ENCODE measurements at places on chromosomes 1 and 21.
A peak's percentile ranks its signal among the peaks of the same experiment; 100 is the strongest.

GRCh38 chr1:22208268-22208972 lies 65.5 kb upstream of the WNT4 start:
- no peak for DNase-seq

- no peak for DNase-seq
Measured at GRCh38 chr1:212341090-212341489, 55.9 kb downstream of the PPP2R5A start.

- DNase-seq: no peak
Measured at GRCh38 chr1:192589813-192590212, 14.2 kb downstream of the RGS1 start.

DNA sequence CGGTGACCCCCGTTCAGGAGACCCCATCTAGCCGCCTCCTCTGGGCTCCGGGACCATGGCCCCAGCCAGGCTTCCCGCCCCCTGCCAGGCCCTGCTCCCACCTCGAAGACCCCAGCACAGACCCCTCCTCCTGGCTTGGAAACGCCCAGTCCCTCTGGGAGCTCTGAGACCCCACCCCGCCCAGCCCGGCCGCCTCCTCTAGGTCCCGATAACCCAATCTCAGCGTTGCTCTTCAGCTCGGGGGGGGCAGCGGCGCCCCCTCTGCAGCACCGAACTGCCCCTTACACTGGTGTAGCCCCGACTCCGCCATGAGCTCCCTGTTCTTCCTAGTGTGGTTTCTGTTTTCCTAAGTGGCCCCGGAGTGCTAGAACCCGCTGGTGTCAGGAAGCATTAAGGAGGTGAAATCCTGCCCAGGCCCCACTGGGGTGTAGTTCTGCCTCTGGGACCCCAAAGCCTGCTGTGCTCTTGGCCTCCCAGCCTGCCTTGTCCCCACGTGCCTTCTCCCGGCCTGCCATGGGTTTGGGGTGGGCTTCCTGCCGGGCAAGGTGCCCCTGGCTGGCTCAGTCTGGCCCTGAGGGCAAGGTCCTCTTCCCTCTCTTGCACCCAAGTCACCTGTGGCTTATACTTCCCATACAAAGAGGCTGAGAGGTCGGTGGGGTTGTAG lies 10.7 kb upstream of the MMEL1 start:
- no peak for DNase-seq

GRCh38 chr1:32848354-32849063 lies 22.2 kb downstream of the FNDC5 start:
- no peak for DNase-seq

- peak; percentile 47 for DNase-seq
Measured at GRCh38 chr1:167533851-167534300, 15.5 kb upstream of the CD247 start.

GRCh38 chr1:203751051-203751450 lies 13.9 kb upstream of the LAX1 start:
- DNase-seq: no peak

- no peak for DNase-seq
Measured at GRCh38 chr1:55990007-55990406, 589.4 kb downstream of the PLPP3 start.

- no peak for DNase-seq
Measured at GRCh38 chr1:184027826-184028695, 9.5 kb downstream of the COLGALT2 start.

- no peak for DNase-seq
Measured at GRCh38 chr1:28139025-28139712, 37.3 kb downstream of the PTAFR start.

DNA sequence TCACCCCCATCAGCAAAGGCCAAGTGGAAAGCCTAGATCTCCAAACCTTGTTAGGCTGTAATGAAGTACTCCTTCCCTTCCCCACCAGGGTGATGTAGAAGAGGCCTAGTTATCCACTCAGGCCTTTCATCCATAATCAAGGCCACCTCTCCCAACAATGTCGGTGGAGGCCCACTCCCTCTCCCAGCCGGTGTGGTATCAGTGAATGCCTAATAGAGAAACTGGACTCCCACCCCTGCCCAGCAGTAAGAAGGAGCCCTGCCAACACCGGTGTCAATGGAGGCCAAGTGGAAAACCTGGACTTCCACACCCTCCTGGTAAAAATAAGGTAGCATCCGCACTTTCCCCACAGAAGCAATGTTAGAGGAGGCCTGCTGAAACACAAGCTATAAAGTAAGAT lies 23.9 kb downstream of the NDUFS5 start:
- no peak for DNase-seq

DNA sequence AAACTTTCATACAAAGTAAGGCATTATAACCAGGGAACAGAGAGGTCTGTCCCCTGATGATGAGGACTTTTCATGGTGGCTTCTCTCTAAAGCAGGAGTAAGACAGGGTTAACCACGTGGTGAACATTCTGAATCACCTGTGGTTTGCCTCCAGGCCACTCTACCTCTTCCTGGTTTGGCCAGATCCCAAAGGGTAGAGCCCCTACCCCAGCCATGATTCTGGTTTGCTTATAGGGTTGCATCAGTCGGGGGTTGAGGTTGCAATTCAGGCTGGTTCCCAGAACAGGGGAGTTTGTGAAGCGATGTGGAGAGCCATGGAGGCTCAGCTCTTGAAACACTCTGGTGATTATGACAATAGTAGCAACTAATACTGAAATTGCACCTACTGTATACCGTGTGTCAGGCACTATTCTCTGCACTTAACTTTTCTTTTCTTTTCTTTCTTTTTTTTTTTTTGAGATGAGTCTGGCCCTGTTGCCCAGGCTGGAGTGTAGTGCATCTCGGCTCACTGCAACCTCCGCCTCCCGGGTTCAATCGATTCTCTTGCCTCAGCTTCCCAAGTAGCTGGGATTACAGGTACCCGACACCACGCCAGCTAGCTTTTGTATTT lies 8.3 kb downstream of the CNR2 start:
- DNase-seq: peak; percentile 20

DNA sequence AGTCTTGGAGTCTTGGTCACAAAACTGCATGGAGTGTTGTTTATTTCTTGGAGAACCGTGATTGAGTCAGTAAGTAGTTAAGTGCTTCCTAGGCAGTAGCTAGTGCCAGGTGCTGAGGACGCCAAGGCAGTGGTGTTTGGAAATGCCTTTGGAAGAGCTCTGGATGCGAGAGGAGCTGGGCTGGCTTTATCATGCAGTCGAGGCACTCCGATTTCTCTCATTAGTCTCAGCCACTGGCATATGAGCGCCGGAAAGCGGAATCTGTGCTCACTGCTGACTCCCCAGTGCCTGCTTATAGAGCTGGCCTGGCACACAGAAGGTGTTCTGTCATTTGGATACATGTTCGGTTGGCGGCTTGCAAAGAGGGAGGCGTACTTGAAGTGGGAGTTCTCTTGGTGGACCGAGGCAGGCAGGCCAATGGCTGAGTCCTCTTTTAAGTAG lies 3.6 kb downstream of the TENT5C start:
- no peak for DNase-seq

- DNase-seq: no peak
Measured at GRCh38 chr1:184388971-184389370, 2.1 kb downstream of the C1orf21 start.

DNA sequence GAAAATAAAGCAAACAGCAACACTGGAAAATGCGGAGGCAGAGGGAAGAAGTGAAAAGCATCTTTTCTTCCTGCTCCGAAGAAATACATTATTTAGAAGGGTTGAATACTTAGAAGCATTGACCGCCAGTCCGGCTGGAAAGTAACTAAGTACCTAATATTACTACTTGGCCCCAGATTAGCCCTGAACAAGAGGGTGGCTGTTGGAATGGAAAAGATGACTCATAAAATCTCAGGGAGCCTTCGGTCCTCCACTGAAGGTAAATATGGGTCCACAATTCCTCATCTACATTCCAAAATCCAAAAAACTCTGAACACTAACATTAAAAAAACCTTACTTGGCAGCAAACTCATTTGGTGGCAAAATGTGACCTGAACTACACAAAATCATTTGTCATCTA lies 40.1 kb downstream of the BCAR3 start:
- DNase-seq: no peak

DNA sequence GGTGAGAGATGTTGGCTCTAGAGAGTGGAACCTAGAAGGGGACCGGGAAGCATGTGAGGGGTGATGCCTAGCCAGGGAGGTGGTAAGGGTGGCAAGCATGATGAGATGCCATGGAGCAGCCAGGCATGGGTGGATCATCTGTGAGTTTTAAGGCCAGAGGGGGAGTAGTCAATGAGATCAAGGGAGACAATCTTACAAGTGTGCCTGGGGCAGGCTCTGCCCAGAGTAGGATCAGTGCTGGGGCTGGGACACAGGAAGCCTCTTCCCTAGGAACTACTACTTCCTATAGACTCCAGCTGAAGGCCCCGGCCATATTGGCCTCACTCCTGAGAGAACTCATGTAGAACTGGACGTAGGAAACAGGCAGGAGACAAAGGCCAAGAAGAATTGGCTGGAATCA lies 192.4 kb upstream of the CSF3R start:
- no peak for DNase-seq

- DNase-seq: no peak
Measured at GRCh38 chr1:109167001-109167506, 46.7 kb upstream of the SARS1 start.

DNA sequence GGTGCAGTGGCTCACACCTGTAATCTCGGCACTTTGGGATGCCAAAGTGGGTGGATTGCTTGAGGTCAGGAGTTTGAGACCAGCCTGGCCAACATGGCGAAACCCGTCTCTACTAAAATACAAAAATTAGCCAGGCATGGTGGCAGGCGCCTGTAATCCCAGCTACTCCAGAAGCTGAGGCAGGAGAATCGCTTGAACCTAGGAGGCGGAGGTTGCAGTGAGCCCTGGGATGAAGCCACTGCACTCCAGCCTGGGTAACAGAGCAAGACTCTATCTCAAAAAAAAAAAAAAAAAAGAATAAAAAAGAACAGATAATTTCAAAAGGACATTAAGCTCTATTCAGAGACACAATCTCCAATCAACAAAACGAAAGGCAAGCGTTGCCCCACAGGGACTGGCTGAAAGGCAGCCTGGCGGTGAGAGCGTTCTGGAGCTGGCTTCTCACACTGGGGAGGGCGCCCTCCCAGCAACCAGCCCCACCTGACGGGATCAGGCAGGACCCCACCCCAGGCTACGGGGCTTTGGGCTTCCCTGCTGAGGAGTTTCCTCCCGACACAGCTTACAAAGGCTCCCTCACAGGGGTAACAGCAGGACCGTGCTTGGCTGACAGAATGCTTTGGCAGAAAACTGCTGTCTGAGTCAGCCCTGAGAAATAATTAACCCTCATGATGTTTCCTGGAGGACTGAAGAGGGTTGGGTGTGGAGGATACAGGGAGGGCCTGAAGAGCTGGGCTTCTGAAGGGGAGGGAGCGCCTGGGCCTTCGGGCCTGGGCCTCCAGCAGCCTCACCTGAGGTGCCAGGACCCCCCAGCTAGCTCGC lies 31.1 kb upstream of the SRP9 start:
- DNase-seq: no peak

GRCh38 chr1:244545511-244545910 lies 84.4 kb downstream of the CATSPERE start:
- no peak for DNase-seq

GRCh38 chr1:42956739-42957138 lies 1.9 kb downstream of the SLC2A1 start:
- DNase-seq: no peak

GRCh38 chr1:235455097-235455496 lies 49.2 kb downstream of the B3GALNT2 start:
- no peak for DNase-seq

DNA sequence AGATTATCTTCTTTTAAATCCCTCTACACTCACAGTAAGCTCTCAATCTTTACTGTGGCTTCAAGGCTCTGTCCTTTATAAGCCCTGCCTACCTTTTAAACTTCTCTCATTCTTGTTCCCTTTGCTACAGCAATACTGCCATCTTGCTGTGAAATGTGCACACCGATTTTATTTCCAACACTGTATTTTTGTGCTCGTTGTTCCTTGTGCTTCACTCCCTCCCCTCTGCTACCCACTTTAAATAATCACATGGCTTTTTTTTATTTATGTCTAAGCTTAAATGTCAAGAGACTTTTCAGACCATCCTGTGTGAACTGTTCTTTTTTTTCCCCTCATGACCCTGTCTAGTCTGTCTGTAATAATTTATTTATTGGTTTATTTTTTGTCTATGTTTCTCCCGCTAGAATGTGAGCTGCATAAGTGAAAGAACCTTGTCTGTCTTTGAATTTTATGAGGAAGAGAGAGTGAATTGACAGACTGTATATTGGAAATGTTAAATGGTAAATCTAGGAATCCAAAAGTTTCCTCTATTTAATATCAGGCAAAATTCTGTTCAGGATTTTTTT lies 45.7 kb downstream of the ABCD3 start:
- DNase-seq: no peak

- no peak for DNase-seq
Measured at GRCh38 chr21:45747233-45747766, 103.8 kb downstream of the PCBP3 start.

DNA sequence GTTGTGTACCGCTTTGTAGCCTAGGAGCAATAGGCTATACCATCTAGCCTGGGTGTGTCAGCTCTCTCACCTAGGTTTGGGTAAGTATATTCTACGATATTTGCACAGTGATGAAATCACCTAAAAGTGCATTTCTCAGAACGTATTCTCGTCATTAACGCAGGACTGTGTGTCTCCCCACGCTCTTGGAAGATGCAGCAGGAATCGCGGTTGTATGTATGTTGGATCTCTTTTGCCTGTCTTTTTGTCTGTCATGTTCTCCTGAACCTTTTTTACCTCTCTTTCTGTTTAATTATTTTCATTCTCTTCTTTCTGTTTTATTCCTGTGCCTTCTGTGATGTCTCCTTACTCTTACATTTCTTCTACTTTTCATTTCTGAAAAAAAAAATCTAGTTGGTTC lies 140.5 kb upstream of the COL6A1 start:
- DNase-seq: no peak

GRCh38 chr1:111775966-111776365 lies 20.3 kb downstream of the DDX20 start:
- DNase-seq: no peak

DNA sequence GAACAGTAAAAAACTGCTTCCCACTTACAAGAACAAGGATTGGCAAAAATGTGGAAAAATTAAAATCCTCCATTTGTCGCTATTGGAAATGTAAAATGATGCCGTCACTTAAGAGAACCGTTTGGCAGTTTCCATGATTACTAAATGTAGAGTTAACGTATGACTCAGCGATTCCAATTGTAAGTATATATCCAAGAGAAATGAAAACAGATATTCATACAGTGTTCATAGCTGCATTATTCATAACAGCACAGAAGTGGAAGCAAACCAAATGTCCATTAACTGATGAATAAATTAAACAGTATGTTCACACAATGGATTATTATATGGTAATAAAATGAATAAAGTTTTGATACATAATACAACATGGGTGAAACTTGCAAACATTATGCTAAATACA lies 971.0 kb downstream of the AMY1C start:
- DNase-seq: no peak

DNA sequence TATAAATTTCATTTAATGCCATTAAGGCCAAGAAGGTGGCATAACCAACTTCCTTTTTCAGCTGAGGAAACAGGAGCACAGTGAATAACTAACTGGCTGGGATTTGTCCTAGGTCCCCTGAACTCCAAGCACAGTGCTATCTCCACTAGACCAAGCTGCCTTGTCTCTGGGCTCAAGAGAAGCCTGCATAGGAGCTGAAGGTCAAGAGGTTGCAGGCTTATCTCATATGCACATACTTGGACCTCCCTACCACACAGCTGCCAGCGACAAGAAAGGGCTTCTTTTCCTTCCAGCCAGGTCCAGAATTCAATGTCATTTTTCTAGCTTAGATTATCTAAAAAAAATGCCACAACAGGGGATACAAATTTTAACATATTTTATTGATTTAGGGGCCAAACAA lies 27.1 kb downstream of the AK2 start:
- DNase-seq: no peak

- DNase-seq: no peak
Measured at GRCh38 chr1:152519851-152520250, 5.6 kb downstream of the CRCT1 start.
